ENCODE measurements at places on chromosomes 7 and 10.

GRCh38 chr7:134028853-134029252 lies 98.3 kb upstream of the LRGUK start:
- no peak for DNase-seq

GRCh38 chr7:6188389-6188788 lies 84.0 kb downstream of the CYTH3 start:
- no peak for DNase-seq

DNA sequence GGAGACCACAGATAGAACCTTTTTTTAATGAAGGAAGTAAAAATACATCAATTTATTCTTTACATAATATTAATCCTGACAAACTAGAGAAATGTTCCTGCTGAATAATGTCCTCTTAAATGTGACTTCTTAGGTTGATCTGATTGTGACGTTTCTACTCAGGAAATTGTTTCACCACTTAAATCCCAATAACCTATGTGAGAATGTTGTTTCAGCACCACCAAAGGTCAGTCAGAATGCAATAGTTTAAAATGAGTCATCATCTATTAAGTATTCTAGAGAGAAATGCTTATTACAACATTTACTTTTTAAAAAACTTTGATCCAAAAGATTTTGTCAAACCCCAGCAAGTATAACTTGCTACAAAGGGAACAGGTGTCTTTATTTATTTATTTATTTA lies 155.4 kb upstream of the CACNA2D1 start:
- no peak for DNase-seq

DNA sequence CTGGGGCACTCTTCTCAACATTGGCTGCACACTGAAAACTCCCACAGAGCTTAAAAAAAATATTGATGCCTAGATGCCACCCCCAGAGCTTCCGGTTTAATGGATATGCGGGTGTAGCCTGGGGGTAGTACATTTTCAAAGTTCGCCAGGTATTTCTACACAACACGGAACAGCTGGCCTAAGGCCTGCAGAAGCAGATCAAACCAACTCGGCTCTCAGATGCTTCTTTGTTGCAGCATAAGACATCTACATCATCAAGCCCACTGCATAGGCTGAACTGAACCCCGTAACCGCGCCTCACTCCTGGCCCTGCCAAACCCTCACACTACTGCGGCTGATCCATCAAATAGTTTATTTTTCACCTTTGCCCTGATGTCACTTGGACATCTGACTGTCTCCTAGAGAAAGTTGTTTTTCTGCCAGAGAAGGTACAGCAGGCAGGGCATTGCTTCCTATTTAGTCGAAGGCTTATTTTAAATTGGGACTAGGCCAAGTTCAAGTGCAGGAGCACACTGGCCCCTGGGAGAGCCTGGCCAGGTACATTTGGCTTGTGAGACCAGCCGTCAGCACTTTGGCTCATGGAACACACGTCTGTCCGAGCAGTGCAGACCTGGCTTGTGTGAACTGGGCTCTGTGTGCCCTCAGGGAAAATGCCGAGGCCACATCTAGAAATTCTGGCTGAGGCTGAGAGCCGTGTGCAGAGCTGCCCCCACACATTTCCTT lies 113.3 kb downstream of the TACC2 start:
- no peak for DNase-seq

DNA sequence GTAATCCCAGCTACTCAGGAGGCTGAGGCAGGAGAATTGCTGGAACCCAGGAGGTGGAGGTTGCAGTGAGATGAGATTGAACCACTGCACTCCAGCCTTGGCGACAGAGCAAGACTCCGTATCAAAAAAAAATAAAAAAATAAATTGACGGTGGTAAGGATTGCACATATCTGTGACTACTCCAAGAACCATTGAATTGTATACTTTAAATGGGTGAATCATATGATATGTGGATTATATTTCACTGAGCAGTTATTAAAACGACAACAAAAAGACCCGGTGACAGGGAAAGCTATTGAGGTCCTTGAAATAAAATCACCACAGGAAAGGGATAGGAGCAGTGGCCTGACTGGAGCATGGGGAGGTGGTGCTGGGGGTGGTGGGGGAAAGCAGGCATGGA lies 31.2 kb upstream of the COMTD1 start:
- DNase-seq, result no peak

- no peak for DNase-seq
Measured at GRCh38 chr10:23540401-23541030, 101.6 kb downstream of the OTUD1 start.

DNA sequence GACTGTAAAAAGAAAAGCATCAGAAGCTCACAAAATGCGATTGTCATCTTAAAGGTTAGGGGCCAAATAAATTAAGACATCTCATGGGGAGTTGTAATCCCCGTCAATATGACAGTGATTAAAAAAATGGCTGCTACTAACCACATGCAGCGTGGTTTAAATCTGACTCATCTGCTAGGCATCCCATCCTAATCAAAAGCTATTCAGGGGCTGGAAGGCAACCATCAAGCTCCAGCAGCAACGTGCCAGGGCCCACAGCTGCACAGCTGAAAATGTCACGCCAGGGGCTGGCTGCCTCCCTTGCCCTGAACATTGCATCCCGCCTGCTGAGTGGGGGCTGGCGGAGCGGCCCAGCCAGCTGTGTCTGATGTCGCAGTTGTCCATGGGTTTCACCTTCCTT lies 66.3 kb upstream of the FRMD4A start:
- no peak for DNase-seq

- DNase-seq, result no peak
Measured at GRCh38 chr10:78236416-78237015, 202.9 kb downstream of the RPS24 start.

- DNase-seq, result no peak
Measured at GRCh38 chr10:23035569-23035968, 59.8 kb upstream of the MSRB2 start.

GRCh38 chr7:151820491-151821105 lies 56.3 kb downstream of the PRKAG2 start:
- no peak for DNase-seq

- no peak for DNase-seq
Measured at GRCh38 chr7:5173496-5173895, 16.5 kb upstream of the WIPI2 start.

DNA sequence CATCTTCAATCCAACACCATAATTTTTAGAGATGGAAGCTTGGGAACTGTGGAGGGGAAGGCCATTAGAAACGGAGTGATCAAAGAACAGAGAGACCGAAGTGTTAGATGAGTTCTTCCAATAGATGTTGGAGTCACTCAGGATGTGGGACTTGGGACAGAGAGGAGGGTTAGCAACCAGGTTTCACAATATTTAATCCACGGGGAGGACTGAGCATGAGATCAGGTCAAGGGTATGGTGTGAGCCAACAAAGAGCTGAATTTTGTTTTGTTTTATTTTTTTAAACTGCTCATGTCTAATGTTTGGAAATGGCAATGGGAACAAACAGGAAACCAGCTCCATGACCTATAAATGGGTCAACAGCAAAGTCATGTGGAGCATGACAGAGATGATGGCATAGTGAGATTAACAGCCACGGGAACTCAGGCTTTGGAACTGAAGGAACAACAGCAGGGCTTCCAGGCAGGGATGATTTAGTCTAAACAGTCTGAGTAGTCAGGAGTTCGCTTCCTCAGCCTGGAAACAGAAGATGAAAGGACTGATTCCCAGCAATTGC lies 38.9 kb upstream of the AMPH start:
- no peak for DNase-seq

DNA sequence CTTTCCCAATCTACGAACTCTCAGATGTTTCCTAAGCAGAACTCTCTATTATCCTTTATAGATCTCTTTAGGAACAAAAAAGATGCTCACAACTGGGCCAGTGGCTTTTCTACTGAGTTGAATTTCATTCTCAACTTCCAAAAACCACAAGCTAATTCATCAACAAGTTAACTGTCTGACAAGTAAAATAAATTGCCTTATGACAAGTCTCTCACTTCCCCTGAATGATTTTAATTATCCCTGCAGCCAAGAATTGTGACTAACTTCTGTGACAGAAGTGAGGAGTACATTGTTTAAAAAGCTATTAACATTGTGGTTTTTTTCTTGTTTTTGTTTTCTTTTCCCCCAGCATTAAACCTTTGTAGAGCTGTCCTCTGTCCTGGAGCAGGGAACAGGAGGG lies 343.1 kb downstream of the HPSE2 start:
- no peak for DNase-seq

DNA sequence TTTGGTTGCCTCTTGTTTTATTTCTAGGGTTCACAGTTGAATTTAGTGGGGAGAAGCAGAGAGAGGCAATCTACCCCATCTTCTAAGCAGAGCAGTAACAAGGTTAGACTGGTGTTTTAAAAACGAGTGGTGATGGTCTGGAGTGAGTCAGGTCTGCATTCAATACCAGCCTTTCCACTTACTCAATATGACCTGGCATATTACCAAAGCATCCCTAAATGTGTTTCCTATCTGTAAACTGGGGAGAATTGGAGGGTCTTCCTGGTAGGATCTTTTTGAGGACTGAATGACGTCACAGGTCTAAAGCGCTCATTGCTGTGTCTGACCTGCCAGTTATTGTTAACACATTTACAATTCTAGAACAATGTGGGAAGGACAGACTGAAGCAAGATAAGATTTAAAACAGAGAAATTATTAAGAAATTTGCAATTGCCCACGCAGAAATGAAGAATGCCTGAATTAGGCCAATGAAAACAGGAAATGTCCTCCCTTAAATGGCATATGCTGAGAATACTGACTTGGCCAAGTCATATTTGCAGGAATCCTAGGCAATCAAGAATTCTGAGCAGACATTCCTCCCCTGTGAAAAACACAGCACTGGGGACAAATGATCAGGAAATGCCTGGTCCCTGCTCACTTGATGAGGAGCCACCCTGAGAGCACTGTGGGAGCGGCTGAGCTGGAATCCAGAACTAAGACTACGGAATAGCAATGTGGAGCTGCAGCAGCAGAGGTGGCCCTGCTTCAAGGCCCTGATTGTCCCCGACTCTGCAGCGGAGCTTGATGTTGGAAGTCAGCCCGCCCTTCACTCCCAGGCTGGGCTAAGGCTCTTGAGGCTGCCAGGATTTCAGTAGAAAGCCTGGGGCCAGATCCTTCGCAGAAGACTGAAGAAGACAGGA lies 184.5 kb upstream of the CXCL12 start:
- no peak for DNase-seq

- no peak for DNase-seq
Measured at GRCh38 chr10:4196183-4196582, 411.2 kb upstream of the KLF6 start.

- DNase-seq, result no peak
Measured at GRCh38 chr10:3108033-3108432, 40.7 kb downstream of the PFKP start.

- no peak for DNase-seq
Measured at GRCh38 chr7:101432316-101432715, 69.6 kb downstream of the COL26A1 start.

DNA sequence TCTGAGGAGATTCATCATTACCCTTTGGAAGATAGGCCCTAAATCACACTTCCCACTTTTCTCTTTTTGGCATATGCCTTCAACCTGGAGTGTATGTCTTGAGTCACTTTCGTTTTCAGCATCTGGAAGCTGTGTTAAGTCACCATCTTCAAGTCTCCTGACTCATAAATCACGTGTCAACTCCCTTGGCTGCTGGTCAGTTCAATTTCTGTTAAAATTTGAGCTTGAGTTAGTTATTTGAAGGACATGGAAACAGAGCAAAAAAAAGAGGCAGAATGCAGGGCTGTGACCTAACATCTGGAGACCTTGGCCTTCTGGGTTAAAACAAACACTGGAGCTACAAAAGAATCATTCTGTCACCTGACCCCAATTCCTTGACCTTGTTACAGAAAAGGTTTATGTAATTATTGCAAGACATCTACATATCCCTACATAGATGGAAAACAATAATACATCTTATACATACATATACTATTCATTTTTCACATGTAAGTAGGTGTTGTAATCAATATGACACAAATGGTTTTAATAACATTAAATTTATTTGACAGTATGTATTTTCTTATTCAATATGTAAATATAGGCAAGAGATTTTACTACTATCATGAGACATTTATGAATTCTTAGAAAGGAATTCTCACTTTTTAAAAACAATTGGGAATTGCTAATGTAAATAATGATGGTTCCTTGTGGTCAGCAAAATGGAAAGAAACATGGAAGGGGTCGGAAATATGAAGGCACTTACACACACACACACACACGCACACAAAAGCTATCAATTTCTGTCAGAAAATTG lies 169.7 kb upstream of the PHYHIPL start:
- no peak for DNase-seq

DNA sequence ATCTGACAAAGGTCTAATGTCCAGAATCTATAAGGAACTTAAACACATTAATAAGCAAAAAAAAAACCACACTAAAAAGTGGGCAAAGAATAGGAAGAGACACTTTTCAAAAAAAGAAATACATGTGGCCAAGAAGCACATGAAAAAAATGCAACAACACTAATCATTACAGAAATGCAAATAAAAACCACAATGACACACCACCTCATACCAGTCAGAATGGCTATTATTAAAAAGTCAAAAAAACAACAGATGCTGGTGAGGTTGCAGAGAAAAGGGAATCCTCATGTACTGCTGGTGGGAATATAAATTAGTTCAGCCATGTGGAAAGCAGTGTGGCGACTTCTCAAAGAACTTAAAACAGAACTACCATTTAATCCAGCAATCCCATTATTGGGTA lies 119.0 kb downstream of the LMBR1 start:
- DNase-seq, result no peak

DNA sequence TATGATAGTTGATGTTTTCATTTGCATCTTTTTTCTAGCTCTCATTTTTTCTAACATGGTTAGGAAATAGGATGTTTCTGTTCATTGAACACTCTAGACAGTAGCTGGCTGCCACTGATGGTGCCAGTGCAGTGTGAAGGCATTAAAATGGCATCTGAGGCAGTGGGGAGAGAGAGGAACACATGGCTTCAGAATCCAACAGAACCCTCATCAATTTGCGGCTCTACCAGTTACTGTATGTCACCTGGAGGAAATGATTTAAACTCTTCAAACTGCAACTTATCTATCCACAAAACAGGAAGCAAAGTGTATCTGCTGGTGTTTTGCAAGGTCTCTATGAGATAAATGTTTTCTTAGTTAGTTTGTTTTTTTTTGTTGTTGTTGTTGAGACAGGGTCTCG lies 305.2 kb upstream of the PRKCQ start:
- DNase-seq, result no peak

- peak; percentile 78 for DNase-seq
Measured at GRCh38 chr7:99392659-99393354, 15.6 kb downstream of the PDAP1 start.

- no peak for DNase-seq
Measured at GRCh38 chr10:10609379-10609955, 408.2 kb upstream of the CELF2 start.

- no peak for DNase-seq
Measured at GRCh38 chr7:27995228-27995627, 185.4 kb downstream of the JAZF1 start.
